ENCODE measurements at places on chromosomes 11 and 22.
A peak's percentile ranks its signal among the peaks of the same experiment; 100 is the strongest.

DNA sequence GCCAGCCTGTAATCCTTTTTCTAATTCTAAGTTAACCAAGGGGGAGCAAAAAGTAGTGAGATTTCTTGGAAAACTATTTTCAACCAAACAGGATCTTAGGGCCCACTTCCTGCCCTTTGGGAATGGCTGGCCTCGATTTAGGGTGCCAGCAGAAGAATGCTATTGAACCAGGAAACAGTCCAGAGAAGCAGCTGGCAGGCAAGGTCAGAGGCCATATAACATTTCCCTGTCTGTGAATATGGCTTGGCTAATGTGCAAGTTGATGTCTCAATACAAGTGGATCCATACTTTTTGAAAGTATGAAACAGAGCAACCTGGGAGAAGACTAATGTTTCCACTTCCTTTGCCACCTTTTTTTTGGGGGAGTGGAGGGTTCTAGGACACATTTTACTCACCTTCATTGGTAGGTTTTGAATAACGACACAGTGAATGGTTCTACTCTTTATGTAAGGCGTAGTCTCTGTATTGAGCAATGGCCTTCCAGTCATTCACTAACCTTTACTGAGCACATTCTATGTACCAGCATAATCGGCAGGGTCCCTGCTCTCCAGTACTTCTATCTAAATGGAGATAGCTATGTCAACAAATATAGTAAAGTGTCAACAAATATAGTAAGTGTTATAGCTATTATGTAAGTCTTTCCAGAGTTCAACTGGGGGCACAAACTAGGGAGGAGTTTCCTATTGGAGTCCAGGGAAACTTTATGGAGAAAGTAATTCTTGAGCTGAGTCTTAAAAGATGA is 34.2 kb upstream of the RRM1 start:
- DNase-seq: no peak

GRCh38 chr11:71207563-71207962 is 44.8 kb downstream of the SHANK2 start:
- no peak for DNase-seq

GRCh38 chr11:120028181-120028896 is 109.6 kb downstream of the TRIM29 start:
- no peak for DNase-seq

DNA sequence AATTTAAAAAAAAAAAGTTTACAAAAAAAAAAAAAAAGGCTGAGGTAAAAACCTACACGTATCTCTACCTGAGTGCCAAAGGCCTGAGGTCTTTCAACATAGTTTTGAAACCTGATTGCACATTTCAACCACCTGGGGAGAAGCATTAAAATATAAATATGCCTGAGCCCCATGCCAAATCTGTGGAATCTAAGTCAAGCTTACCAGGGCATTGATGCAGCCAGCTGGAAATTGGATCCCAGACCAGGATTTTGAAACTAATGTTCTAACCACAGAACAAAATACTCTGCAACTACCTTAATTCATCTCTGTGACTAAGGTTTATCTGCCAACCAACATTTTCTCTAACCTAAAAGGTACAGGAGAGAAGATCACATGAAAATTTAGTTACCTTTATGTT is 38.8 kb upstream of the CHRNA10 start:
- no peak for DNase-seq

DNA sequence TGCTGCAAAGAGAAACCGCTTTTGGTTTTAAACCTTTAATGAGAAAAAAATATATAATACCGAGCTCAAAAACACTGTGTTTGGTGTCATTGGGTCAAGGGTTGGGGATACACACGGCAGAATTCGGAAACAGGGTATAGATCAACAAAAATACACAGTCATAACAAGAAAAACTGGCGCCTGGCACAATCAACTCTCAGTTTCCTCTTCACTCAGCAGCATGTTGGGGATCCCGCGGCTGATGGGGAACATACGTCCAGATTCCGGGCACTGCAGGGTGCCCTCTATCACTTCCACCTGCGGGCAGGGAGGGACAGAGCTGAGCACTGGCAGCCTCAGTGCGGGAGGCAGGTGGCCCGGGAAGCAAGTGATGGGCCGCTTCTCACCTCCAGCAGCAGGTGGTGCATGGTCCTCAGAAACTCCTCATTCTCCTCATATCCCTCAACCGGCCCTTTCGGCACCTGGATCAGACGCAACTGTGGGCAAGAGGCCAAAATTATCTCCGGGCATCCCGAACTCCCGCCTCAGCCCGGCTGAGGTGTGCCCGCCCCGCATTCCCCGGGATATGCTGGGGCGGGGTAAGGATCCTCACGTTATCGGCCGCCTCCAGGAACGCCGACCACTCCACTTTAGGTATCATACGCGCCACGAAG is 561 bp downstream of the TRMT112 start:
- peak; percentile 45 for DNase-seq

DNA sequence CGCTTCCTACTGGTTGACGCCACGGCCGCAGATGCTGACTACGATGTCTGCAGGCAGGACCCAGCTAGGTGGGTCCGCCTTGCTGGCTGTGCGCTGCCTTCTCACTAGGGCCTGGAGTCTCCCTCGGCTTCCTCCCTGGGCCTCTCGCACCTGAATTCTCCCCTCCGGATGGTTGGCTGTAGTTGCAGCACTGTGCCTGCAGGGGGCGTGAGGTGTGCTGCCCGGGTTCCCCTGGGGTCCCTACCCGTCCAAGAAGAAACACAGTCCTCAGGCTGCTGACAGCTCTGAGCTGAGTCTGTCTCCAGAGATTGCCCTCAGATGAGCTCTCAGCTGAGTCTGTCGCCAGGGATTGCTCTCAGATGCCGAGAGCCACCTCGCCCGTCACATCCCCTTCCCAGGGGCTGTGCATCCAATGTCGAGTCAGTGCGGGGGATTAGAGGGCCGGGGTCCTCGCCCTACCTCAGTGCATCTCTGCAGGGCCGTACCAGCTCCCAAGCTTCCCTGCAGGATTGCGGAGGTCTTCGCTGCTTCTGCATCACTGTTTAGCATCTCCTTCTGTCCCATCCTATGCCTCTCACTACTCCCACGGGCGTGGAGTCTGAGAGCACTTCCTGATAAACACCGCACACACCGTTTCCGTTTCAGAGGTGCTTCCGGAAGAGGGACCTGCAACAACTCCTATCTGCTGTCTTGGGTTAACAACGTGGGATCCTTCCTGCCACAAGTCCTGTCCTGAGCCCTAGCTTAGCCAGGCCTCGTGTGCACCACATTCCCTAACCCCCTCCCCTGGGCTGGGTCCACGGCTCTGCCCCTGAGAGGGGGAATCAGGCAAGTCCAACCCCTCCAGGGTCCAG is 196.9 kb downstream of the CSNK2A3 start:
- DNase-seq: peak; percentile 50

DNA sequence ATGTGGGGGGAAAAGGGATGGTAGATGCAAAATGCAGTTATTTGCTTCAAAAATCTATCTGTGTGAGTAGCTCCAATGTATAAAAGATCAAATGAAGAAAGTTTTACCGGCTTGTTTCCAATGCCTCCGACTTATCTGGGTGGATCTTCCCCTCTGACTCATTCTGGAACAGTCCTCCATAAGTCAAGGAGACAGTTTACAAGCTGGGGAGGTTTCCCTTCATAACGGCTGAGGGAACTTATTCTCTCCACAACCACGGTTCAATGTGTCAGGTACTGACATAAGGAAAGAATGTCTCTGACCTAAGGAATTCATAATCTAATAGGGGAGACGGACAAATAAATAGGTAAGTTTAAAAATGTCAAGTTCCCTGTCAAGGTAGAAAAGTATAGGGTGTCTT is 49.7 kb upstream of the BIRC3 start:
- no peak for DNase-seq

- peak; percentile 72 for DNase-seq
Observed at GRCh38 chr11:129639300-129639699, 176.3 kb upstream of the TMEM45B start.

- no peak for DNase-seq
Observed at GRCh38 chr22:42769574-42770447, 49.1 kb upstream of the A4GALT start.

- no peak for DNase-seq
Observed at GRCh38 chr11:64198511-64198910, 8.0 kb upstream of the FERMT3 start.

GRCh38 chr11:12778240-12778905 is 104.2 kb downstream of the TEAD1 start:
- DNase-seq: no peak

DNA sequence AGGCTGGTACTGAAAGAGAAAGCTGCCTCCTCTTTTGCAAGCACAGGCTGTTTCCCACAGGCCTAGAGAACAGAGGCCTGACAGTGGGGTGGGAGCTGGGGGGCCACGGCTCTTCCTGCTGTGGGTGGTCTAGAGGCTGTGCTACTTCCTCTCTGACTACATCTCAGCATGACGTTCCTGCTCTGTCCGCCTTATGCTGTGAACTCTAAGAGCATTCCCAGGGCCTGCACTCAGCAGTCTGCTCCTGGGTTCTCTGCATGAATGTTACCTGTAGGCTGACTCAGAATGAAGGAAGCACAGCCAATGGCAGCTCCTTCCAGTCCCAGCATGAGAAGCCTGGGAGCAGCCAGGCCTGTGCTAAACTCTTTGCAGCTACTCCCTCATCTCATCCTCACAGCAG is 534.3 kb downstream of the NTM start:
- no peak for DNase-seq

DNA sequence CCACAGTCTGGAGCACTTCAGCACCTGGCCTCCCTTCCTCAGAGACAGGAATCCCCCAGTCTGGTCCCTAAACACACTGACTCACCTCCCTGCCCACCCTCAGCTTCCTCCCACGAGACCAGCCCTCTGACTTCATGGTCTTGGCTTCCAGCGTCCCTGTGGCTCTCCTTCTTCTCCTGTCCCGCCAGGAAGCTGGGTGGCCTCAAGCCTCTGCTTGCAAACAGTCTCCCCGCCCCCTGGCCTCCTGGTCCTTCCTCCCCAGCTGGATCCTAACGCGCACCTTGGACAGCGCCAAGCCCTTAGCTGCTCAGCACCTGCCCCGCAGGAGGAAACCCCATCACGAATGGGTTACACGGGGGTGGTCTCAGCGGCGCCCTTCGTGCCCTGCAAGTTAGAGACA is 4.5 kb downstream of the NCF4 start:
- DNase-seq: no peak

- no peak for DNase-seq
Observed at GRCh38 chr22:30397656-30398635, 1.1 kb downstream of the SEC14L2 start.

DNA sequence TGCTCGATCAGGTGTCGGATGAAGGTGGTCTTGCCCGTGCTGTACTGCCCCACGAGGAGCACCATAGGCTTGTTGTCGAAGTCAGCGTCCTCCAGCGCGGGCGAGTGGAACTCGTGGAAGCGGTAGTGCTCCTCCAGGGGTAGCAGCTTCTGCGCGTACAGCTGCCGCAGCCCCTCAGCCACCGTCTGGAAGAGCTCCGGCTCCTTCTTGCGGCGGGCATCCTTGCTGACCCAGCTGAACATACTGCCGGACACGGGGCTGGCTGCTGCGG is 263 bp downstream of the EHD1 start:
- no peak for DNase-seq

DNA sequence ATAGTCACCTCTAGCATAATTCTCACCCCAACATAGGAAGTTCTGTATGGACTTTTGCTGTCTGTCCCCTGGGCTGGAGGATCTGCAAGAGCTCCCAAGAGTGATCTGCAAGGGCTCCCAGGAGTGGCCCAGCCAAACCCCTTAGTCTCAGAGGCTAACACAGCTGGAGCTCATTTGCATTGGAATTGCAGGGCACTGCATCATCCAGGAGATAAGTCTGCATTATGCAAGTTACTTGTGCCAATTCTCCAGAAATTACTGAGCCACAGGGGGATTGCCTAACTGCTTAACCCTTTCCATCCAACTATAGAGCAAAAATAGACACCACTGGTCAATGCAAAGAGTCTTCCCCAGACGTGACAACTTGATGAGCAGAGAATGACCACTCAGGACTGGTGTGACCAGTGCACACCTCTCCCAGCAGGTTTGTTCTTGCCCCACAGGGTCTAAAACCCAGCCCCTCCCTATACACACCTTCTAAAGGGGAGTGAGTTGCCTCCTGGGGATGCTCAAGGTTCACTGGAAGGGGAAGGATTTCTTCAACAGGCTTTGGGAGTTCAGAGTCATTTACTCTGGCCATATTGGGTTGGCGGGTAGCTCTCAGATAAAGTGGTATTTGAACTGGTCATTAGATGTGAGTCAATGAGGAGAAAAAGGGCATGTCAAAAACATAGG is 38.4 kb downstream of the POU2AF3 start:
- DNase-seq: no peak

DNA sequence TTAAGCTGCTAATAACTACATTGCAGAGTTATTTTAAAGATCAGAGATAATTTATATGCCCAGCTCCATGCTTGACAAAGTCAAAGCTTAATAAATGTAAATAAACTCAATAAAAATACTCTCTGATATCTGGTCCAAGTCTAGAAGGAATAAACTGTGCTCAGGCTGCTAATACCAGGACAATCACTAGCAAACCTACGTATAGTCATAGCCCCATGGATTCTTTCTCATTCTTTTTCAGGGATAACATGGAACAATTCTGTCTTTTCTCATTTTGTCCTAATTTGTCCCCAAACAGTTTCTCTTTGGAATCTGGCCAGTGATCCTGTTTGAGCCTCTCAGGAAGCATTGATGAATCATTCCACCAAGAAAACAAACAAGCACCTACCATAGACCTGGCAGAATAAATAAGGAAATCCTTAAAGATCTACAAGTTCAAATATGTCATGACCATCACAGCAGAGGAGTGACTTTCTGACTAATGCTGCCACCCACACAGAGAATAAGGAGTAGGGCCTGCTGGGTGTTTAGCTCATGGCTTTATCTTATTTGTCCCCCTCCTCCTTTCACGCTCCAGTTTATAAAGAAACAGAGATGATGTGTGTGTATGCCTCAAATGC is 14.1 kb upstream of the B3GNT6 start:
- no peak for DNase-seq

DNA sequence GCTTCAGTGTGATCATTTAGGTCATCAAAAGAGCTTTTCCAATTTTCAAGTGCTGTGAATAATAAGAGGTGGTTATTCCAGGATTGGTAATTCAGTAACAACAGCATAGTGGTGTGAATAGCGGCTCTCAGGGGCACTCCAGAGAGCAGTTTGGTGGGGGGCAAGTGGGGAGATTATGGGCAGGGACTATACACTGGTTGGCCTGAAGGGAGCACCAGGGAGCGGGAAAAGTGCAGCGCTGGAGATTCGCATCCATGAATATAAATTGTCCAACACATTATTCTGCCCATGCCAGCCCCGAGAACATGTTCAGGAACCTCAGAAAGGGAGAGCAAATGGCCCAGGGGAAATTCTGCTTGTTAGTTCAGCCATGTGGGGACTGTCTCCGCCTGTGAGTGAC is 37.9 kb downstream of the OR6Q1 start:
- no peak for DNase-seq

- peak; percentile 99 for DNase-seq
Observed at GRCh38 chr11:62727165-62727871, at the start of gene HNRNPUL2. HNRNPUL2 (minus strand) TSS chr11:62727457; CDS start chr11:62727156, 301 bp downstream.

DNA sequence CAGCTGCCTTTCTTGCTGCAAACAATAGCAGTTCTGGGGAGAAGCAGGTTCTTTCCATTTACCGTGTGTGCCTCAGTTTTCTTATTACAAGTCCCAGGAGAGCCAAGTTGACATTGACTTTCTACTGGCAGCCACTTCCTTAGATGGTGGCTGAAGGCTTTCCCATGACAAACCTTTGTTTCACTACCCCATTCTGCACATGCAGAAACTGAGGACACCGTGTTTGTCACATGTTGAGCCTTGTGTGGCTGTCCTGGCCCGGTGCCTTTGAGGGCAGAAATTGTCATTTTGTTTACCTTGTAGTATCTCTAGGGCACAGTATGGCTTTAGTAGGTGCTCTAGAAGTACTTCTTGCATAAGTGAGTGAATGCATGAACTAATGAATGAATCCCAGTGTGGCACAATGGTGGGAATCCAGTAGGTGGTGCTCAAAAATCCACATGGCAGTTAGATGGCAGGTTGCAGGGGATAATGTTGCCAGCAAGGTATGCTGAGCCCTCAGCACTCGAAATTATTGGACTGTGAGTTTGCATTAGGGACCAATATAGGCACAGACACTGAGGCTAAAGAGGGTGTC is 101.6 kb downstream of the CSNK2A3 start:
- no peak for DNase-seq
